ENCODE measurements at places on chromosomes 7 and 10.
A peak's percentile ranks its signal among the peaks of the same experiment; 100 is the strongest.

DNA sequence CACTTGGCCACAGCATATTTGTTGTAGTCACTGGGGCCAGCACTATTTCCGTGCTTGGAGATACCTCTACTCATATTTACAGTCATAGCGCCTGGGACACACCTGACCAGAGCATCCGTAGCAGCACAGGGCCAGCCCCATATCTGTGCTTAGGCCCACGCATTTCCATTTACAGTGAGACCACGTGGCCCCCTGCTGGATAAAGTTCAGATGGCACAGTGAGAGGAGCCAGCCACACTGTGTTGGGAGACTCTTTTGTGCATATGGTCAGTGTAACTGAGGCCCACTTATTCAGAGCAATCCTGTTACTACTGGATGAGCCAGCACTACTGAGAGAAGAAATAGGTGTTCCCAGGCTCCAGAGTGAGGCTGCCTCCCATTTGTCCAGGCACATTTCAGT lies 455.3 kb downstream of the REEP3 start:
- no peak for DNase-seq

DNA sequence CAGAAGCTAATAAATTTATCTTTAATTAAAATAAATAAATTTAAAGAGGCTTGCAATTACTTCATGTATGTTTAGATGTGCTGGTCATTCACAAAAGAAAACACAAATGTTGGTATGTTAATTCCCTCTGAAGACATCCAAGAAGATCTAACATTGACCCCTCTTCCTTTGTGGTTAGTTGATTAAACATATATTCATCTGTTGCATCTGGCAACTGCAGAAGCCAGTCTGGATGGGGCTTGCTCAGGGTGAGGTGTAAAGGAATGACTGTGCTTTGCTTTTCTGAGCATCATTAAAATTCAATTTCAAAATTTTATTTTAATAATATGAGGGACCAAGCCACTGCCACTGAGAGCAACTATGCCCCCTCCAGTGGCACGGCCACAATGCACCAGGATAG lies 36.4 kb upstream of the FERD3L start:
- no peak for DNase-seq

DNA sequence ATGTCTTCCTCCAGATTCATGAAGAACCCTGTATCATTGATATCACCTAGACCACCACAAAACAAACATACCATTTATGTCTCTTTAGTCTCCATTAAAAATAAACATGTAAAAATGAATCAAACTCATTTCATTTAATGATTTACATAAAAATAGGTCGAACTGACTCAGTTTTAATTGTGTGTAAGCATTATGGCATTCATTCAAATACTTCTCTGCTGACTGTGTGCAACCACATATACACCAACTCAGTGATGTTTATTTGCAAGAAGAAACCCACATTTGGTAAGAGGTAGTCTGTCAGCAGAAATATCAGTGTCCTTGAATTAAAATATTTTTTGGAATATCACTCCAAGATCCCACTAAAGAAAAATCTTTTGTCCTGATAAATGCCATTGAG lies 30.5 kb downstream of the ABCB1 start:
- DNase-seq, result no peak

DNA sequence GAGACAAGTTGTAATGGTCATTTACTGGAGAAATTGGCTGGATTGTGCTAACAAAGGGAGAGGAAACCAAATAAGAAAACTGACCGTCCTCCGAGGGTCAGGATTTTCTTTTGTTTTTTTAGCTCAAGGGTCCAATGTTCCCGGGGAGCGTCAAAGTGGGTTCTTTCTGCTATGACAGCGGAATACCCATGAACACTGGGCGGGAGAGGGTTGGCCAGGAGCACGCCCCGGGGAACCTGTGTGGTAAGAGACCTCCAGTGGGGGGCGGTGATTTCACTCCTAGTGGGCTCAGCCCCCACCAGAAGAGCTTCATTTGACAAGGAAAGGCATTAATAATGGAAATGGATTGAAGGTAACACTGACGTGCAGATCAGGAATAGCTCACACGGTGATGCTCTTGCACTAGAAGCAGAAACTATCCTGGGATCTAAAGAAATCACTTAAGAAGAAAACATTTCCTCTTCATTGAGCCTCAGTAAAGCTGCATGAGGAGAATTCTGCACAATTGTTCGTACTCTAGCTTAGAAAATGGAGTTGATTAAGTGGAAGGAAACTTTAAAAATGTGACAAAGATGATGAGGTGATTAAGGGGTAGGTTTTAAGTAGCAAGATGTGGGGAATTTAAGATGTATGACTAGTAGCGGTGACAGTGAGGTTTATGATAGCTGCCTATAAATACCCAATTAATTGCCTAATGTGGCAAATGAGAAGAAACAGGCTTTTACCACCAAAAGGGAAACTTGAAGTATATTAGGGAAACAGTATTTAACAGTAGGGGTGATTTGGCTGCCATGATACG lies 627.2 kb downstream of the SUGCT start:
- no peak for DNase-seq

DNA sequence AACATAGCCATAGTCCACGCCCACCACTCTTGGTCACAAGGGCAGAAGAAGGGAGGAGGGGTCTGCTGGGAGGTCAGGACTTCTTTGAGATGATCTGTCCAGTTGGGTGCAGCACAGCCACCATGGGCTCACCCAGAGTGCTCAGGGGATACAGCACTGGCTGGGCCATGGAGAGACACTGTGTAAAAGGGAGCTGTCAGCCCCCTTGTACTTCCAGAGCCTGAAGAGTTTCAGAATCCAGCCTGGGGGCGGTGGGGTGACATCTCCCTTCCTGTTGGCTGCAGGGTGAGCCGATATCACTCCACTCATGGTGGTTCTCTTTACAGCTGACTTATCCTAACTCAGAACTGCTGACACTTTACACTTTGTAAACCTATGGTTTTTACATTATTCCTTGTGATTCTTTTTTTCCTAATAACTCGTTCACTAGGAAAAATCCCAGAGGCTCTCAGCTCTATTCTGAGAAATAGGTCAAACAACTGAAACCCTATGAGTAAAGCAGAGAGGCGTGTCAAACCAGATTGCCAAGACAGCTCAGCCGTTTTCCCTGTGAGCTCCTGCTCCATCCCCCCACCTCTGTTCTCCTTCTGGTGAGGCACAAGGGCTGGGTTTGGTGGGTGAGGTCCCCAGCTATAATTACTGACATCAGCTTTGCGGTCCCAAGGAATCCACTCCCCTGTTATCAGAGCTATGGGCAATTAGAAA lies 3.2 kb upstream of the MRPS24 start:
- no peak for DNase-seq

DNA sequence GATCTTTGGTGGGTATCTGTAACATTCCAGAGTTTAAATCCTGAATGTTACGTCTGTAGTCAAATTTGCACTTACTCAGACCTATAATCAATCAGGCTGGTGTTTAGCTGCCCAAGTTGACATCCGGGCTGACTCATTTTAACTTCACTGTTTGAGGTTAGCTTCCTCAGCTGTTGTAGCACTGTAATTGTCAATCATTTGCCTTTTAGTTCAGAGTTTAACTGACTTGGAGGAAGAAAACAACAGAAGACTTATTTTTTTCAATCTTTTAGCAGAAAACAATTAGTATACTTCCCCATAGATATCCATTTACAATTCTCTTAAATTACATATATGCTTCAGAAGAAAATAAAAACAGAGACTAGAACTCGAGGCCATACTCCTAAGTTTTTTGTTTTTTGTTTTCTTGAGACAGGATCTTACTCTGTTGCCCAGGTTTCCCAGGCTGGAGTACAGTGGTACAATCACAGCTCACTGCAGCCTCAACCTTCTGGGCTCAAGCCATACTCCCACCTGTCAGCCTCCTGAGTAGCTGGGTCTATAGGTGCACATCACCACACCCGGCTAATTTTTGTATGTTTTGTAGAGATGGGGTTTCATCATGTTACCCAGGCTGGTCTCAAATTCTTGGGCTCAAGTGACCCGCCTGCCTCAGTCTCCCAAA lies 38.5 kb upstream of the LRRC17 start:
- DNase-seq, result no peak

- no peak for DNase-seq
These were observed 466.5 kb downstream of the PLXNA4 start for GRCh38 chr7:132109769-132110168.

- no peak for DNase-seq
These were observed 7.3 kb downstream of the ZMIZ2 start for GRCh38 chr7:44755698-44756627.

GRCh38 chr7:114051871-114052331 lies 133.1 kb upstream of the PPP1R3A start:
- DNase-seq, result no peak

- no peak for DNase-seq
These were observed 32.5 kb downstream of the MTERF1 start for GRCh38 chr7:91847876-91848588.

- peak; percentile 55 for DNase-seq
These were observed 227.2 kb upstream of the KLF14 start for GRCh38 chr7:130961128-130961601.

DNA sequence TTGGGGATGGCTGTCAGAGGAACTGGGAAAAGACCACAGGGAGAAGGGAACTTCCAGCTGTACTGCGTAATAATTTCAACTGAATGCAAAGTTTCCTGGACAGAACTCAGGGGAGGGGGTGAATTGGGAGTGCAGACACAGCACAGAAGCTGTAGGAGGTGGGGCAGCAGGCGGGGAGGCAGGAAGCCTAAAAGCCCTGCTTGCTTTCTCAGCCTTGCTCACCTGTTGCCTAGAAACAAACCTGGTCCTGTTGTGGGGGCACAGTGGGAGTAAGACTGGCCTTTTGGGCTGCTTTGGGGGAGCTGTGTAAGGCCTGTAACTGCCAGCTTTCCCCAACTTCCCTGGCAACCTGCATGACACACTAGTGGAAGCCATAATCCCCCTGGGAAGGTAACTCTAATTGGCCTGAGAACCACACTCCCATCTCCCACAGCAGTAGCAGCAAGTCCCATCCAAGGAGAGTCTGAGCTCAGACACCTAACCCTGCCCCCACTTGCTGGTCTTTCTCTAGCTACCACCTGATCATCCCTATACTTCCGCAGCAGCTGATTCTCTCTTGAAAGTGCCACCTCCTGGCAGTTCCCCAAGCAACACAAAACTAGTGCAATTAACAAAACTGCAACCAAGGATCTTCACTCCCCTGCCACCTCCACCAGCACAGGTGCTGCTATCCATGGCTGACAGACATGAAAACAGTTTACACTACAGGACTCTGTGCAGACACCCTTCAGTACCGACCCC lies 1239.3 kb downstream of the SORCS1 start:
- no peak for DNase-seq

DNA sequence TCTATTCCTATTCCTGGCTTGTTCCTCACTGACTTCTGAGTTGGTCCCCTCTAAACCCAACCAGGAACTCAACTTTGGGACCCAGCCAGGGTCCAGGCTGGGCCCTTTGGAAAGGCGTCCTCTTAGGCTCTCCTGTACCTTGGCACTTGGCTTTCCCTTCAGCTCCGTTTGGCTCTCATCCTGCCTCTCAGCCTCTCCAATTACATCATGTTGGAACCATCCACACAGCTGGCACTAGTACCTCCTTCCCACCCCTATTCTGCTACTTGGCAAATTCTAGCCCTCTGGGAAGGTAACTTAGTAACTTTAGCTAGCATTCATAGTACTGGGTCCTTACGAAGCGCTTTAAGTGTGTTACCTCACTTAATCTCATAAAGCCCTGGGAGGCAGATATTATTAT lies 205.3 kb upstream of the HABP2 start:
- no peak for DNase-seq

DNA sequence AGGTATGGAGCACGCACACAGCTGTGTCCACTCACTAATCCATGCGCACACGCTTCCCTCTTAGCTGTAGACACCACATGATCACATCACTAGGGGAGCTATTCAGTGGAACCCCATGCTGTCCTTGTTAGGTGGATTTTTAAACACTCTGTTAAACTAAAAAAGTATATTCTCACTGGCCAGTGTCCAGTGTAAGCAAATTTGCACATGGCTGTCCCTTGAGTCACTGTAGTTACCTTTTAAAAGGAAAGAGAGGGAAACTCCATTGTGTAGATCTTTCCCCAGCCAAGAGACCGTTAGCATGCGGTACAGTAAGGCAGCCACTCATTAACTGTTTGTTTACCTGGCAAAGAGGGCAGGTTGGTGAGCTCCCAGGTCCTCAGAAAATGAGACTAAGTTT lies 81.6 kb upstream of the INSYN2A start:
- no peak for DNase-seq

GRCh38 chr10:13859979-13860654 lies 273.4 kb downstream of the PRPF18 start:
- no peak for DNase-seq

DNA sequence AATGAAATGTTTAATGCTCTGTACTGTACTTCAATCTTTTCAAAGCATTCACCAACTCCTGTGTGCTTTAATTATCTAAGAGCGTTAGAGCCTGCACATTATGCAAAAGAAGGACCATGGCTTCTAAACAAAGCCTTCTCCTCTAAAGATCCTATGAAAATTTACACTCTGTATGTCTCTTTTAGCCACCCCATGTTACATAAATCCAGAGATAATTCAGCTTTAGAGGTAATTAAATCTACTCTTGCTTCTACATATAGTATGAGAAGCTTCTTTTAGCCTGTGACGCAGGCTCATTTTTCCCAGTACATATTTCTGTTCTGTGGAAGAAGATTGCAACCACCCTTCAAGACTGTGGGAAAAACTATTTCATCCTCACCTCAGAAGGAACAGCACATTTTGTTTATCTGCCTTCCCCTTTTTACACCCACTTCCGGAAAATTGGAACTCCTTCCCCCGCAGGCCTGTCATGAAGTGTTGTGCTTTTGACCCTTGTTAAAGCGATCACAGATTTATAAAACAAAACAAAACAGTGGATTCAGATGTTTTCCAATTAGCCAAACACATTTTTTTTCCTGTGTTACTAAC lies 8.1 kb upstream of the TAS2R16 start:
- no peak for DNase-seq

DNA sequence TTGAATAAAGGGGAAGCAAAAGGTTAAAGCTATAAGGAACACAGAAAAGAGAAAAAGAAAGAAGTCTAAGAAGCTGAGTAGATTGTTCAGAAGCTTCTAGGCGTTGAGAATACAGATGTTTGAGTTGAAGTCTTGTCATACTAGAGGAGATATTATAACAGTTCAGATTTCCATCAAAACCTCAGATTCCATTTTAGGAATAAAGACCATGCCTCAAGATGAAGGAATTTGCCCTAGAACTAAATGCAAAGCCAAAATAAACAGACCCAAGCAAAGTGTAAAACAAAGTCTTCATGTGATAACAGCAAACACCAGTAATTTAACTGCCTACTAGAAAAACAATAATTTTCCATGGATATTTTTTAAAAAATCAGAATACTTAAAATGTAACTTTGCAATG lies 476.5 kb upstream of the POT1 start:
- DNase-seq, result no peak

- no peak for DNase-seq
These were observed 88.5 kb downstream of the CCNY start for GRCh38 chr10:35424680-35425285.

All from T-helper 17 cell (primary cell).